Stimulated activated CD8-positive, alpha-beta memory T cell treated with anti-CD3 and anti-CD28 coated beads, Interleukin-12 subunit alpha, Interleukin-12 subunit beta, amount 100 ng/mL, for 1 hour (primary cell): ENCODE measurements at places on chromosomes 1 and 21.
A peak's percentile ranks its signal among the peaks of the same experiment; 100 is the strongest.

DNA sequence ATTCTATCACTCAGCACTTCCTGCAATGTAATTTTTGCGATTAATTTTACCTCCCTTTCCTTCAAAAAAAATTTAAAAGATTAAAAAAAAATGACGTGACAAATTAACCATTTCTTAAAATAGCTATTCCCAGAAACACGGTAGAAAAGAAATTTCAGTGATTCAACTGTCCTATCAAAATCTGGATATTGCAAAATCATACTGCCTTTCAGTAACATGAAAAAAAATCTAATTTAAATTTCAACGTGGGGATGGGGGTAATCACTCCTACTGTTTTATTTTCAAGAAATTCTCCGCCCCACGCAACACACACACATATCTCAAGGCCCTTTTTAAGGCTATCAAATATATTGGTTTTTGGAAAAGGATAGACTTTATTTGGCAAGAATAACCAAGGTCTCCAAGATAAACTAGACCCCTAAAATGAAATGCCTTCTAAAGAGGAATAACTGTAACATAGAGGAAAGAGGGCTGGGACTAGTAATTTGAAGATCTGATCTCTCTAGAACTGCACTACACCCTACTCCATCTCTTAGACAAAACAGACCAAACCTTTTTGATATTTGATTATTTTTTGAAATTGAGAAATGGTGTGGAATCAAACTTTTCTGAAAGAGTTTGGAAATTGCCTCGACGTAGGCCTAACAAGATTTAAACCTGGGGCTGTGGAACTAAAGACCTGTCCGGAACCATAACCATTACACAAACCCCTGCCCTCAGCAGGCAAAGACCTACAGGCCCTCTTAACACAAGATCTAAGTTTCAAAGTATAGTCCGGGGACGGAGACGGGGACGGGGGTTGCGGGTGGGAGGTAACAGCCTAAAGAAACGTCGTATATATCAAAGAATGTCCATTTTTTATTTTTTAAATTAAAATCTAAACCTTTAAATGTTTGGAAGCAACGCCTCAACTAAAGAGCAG lies 941 bp downstream of the ARNT start:
- no peak for DNase-seq

DNA sequence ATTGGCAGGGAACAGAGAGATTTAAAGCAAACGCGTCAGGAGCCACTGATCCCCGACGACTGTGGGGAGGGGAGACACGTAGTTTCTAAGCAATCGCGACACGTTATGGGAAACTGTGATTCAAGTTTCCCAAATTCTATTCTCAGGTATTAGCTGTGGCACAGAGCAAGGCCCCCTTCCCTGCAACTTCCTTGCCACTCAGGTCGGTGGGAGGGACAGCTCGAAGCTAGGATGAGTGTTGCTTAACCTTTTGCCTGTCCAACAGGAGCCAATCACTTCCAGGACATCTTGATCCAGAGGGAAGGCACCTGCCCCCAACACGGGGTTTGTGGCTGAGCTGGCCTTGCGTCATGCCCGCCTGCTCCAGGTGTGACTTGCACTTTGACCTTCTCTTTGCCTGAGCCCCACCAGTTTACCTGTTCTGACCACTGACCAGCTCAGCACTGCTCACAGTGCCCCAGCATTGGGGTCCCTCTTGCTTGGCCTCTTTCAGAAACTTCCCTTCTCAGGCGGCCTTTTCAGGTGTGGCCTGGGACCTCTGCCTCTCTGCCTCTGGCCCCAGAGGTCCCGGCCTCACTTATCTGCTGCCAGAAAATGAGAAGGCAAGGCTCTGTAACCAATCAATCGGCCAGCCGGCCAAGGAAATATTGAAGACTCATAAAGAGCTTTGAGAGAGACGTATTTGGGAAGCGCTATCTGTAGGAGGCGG lies 24.6 kb downstream of the TEX35 start:
- no peak for DNase-seq

GRCh38 chr21:22804151-22804550 lies 1805.9 kb downstream of the NCAM2 start:
- no peak for DNase-seq

GRCh38 chr1:97632776-97633175 lies 288.1 kb downstream of the DPYD start:
- no peak for DNase-seq

DNA sequence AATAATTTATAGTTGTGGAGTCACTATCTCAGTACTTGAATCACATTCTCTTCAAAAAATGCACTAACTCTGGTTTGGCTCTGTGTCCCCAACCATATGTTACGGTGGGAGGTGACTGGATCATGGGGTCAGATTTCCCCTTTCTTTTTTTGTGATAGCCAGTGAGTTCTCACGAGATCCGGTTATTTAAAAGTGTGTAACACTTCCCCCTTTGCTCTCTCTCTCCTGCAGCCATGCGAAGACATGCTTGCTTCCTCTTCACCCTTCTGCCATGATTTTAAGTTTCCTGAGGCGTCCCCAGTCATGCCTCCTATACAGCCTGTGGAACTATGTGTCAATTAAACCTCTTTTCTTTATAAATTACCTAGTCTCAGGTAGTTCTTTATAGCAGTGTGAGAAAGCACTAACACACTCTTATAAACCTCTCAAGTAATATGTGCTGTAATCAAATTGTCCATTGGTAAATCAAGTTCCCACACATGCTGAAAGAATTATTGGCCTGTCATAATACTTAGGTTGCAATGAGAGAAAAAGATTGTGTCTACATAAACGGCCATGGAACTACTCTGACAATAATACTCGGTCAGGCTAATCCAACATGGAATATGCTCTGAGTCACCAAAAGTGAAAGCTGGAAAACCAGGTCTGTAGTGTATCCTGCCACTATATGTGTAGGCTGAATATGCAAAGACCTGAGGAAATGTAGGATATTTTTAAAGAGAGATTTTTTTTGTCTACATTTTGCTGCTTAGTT lies 107.5 kb downstream of the SLC44A5 start:
- no peak for DNase-seq

DNA sequence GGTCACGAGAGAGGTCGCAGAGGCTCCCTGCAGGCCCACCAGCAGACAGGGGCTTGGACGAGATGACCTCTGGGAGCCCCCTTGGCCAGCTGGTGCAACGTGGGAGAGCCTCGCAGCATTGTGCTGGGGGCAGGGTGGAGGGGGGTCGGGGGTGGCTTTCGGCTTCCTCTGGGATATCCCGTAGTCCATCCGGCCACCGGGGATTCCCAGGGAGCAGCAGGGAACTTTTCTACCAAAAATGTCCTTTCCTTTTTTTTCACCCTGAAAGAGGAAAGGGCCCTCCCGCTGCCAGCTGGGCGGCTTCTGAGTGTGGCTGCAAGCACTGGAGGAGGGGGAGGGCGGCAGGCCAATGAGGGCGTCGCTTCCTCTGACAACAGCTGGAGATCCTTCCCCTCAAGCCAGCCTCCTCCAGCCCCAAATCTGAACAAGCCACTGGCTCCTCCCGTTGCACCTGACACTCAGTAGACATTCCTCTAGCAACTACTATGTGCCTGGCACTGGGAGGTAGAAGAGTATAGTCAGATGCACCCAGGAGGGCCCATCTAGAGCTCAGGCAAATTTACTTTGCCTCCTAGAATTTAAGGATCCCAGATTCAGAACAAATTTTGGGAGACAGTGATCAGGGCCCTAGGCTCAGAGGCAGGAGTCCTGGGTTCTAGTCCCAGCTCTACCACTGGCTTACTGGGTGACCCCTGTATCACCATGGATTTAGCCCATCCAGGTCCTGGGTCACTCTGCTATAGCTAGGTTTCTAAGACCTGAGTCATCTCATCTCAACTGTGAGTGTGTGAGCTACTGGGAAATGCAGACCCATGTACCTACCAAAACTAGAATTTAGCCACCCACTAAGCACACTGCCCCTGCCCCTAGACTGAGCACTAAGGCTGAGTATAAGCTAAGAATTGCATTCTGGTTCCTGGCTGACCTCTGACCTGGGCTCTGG lies 2.7 kb downstream of the MOB3C start:
- peak; percentile 13 for DNase-seq

GRCh38 chr21:30014886-30015285 lies 75.1 kb upstream of the GRIK1 start:
- no peak for DNase-seq
